ENCODE measurements at places on chromosomes 7 and 10.

DNA sequence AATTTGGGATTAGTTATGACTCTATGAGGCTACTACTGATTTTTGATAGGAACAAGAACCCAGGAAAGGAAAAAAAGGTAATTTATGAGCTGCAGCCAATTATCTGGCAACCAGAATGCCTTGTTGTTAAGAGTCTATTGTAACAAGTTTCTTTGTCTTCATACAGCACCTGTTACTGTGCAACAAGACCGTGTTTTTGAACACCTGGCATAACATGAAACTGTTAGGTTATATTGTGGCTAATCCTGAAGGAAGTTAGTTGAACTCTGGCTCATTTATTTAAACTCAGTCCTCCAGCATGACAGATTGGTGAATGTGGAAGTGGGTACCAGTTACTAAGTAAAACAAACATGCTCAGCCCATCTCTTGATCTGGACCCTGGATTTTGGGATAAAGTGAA lies 33.0 kb downstream of the RALA start:
- no peak for DNase-seq

DNA sequence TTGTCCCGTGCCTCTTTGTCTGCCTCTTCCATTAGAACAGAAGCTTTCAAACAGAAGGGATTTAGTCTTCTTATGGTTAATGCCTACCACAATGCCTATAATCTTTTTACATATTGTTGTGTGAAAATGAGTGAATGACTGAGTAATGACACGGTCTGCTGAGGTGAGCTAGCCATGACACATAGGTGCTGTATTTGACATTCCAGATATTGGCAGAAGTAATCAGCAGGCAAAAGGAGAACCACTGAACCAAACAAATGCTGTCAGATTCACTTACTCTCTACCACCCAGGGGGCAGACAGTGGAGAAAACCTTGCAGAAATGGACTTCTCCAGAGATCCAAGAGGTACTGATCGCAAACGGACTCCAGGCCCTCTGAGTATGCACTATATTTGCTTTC lies 377.2 kb upstream of the VWC2 start:
- DNase-seq = no peak

DNA sequence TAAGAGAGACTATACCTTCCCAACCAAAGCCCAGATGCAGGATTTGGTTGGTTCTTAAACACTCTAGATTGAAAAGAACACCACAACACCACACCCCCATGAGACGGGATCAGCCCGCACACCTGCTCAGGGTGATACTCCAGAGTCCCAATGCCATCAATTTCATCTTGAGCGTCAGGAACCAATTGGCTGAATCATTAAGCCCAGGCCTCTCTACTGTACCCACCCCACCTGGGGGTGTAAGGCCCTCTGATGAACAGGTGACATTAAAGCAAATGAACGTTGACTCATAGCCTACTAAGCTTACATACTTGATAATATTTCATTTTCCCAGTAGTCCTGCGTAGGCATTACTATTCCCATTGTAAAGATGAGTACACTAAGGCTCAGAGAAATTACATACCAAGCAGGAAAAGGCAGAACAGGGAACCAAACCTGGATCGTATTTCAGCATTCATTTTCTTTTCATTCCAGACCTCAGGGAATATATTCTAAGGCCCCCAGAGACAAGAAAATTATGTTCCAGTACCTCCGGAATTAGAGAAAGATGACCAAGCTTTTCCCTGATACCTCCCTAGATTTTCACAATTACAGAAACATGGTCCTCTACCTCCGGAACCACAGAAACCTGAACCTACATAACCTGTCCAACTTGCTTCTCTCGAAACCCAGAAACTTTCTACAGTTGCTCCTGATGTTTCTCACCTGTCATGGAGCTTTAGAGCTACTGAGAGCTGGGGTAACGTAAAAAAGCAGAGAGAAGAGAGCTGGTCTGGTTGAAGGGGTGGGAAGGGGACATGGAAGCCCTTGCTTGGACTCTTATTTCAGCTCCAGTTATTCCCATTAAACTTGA lies 43.1 kb upstream of the KDM7A start:
- no peak for DNase-seq

GRCh38 chr7:128343554-128344430 lies at the start of gene RBM28:
Gene RBM28, minus strand, starts transcription at chr7:128343908. Its CDS starts 115 bp downstream, at chr7:128343793.
- DNase-seq = no peak

DNA sequence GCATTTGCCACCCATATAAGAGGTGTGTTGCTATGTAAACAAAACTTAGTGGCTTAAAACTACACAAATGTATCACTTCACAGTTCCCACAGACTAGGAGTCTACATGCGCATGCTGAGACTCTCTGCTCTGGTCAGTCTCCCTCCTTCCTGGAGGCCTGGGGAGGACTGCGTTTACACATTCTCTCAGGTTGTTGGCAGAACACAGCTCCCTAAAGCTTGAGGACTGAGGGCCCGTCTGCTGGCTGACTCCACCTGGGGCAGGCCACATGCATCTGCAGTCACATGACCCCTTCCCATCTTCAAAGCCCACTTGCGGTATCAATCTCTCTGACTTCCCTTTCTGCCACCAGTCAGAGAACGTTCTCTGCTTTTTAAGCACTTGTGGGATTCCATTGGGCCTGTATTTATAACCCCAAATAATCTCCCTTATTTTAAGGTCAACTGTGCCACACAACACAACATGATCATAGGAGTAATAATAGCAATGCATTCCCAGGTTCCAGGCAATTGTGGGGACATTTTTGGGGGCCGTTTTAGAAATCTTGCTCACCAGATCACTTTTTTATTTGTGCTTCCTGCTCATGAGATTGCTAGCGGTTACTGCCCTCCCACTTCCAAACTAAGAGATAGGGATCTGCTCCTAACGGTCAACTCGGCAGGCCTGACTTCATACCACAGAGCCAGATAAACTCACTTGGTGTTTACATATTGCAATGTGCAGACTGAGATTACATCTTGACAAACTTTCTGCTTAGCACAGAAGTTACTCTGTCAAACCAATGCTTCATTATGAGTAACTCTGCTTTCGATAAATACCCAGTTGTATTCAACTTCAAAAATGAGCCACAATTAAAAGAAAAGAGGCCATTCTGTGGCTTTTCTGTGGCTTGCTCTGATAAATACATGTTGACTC lies 96.3 kb downstream of the ALOX5 start:
- no peak for DNase-seq

DNA sequence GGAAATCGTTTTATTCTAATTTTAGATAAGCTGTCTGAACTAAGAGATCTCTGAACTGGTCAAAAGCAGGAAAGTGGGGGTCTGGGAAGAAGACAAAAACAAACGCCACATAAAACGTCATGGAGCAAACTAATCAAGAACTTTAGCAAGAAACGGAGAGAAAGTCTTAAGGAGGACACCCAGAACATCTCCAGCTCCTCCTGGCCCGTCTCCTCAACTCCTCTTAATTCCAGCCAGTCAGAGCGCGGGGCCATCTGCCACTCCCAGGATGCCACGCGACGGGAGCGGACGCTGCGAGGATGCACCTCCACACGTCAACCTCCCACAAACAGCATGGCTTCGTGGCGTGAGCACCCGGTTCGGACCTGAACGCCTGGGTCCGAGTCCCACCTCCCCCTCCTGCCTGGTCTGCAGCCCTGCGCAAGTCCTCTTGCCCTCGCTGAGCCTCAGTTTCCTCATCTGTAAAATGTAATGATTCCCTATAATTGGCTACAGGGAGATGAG lies 598 bp downstream of the MMS19 start:
- no peak for DNase-seq

DNA sequence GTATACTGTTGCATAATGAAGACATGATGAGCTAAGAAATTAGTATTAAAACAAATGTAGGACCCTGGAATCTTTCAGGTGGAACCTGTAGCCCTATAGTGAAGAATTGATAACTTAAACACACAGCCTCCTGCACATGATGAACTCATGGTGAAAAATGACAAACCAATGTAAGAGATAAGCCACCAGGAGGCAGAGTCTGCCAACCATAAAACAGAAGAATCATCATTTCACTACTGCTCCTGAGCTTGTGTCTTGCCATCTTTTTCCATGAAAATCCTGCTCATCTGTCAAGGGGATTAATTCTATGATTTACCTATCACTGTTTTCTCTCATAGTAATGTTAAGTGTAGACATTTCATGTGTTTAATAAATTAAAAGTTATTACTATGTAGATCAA lies 363.9 kb downstream of the MALRD1 start:
- DNase-seq = no peak

GRCh38 chr7:117548035-117548434 lies 68.2 kb downstream of the CFTR start:
- no peak for DNase-seq

DNA sequence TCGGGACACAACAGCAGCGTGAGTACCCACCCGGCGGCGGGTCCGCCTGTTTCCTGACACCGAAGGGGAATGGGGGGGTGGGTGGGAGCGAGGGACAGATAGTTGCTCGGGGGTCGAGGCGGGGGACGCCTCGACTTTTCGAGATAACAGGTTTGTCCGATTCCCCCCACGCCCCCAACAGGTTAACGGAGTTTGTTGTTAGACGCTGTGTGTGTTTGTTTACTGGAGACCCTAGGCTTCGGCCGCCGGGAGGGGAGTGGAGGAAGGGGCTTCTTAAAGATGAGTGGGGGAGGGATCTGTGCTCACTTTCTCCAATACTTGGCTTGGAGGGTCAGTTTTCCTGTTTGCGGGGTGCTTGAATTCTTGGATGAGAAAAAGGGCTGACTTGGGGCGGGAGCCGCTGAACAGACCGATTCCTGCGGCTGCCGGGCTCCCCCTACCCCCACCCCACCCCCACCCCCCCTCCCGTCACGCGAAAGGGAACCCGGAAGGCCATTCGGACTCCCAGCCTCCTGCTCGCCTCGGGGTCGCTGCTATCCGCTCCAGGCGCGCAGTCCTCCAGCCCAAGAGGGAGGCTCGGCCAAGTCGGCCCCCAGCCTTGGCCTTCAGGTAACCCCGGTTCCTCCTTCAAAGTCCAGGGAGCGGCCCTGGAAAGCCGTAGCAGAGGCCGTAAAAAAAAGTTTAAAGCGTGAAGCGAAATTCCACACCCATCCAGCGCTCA lies 1.0 kb downstream of the SORCS3 start:
- DNase-seq = no peak

DNA sequence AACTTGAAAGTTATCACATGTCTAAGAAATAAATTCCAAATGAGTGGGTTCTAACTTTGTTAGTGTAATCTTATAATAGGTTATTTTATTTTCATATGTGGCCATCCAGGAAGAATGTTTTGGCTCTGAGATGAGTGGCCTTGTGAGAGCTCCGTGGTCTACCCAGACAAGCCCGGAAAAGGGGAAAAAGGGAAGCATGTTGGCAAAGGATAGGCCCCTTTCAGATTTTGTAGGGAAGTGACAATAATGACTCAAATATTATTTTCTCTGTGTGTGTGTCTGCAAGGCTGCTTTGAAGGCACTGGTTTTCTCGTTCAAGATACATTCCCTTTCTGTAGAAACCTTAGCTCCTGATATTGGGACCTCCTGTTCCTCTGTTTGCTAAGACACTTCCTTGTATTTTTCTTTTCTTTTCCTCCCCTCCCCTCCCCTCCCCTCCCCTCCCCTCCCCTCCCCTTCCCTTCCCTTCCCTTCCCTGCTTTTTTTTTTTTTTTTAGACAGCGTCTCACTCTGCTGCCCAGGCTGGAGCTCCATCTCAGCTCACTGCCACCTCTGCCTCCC lies 240.8 kb downstream of the LRMDA start:
- DNase-seq = no peak

GRCh38 chr10:103916876-103917275 lies 1.1 kb downstream of the STN1 start:
- DNase-seq = no peak

- no peak for DNase-seq
Measured at GRCh38 chr10:50554995-50555568, 68.7 kb downstream of the SGMS1 start.

DNA sequence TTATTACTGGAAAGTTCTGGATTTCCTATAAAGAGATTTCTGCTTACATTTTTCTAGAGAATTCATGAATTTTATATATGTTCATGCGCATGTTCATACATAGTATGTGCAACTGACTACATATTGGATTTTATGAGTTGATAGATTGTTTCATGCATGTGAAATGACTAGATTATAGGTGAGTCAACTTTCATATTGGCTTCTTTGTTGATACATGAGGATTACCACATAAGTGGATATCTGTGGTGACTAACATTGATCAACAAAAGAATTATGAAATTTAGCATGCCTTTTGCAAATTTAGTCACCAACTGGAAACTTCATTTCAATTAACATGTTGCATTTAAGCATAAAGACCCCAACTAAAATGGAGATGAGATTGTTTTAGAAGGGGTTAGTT lies 99.0 kb downstream of the GNAT3 start:
- DNase-seq = no peak

DNA sequence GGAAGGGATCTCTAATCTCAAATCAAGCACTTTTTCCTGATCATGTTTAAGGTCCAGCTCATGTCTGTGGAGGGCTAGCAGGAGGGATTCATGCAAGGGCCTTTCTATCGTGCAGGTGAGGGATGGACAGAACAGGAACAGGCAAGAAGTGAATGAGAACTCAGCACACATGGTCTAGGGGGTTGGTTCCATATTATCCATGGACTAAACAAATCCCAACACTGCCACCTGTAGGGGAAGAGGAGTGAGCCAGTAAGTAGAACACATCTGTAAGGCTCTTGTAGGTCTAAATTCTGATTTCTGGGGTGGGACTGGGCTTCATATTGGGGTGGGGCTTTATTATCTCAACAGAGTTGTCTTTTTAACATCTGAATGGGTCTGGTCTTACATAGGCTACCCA lies 138.0 kb upstream of the TARP start:
- no peak for DNase-seq

- DNase-seq = no peak
Measured at GRCh38 chr7:88040694-88041093, 106.6 kb downstream of the ADAM22 start.

DNA sequence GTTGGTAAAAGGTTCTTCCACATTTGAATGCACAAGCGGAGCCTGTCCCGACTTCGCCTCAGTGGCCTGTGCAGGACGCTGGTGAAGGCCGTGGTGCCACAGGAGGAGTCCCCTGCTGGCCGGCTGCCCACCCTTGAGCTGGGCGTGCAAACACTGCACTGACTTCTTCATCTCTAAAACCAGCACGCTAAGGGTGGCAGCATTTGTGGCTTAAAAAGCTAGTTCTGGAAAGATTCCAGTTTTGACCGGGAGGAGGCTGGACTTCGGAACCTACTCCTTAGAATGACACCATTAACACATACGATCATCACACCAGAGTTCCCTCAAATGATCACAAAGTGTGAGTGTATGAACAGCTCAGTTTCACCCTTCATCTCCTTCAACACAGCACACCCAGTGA lies 102.4 kb downstream of the SMURF1 start:
- DNase-seq = no peak

DNA sequence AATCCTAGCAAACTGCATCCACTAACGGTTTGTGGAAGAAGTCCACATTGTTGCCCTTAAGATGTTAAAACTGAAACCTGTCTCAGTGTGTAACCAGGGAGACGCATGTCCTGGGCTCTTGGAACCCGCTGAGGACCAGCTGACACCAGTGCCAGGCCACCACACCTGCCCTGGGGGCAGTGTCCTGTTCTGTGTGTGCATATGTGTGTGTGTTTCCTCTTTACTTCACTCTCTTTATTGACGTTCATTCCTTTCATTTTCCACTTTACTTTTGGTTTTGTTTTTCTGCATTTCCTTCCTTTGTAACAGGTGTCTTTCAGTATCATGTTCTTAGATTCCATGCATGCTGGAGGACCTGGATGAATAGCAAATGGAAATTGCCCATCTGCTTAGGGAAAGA lies 83.8 kb downstream of the TEX36 start:
- DNase-seq = no peak

GRCh38 chr7:71710442-71710841 lies 578.5 kb downstream of the GALNT17 start:
- no peak for DNase-seq

GRCh38 chr10:126903656-126904360 lies 1.4 kb upstream of the DOCK1 start:
- DNase-seq = no peak
